ENCODE measurements at places on chromosomes 5 and 9. TPM values are rescaled to one million over a fixed set of nuclear protein-coding genes. Genes with fewer than 3 reads are reported as not detected.

MEGF10 gene
- total RNA-seq = not detected

GRCh38 chr9:128626181-128626580 is 30.5 kb downstream of the DYNC2I2 start:
- DNase-seq = no peak

PDE8B gene
- total RNA-seq = not detected

MLANA gene
- not detected for total RNA-seq

DNA sequence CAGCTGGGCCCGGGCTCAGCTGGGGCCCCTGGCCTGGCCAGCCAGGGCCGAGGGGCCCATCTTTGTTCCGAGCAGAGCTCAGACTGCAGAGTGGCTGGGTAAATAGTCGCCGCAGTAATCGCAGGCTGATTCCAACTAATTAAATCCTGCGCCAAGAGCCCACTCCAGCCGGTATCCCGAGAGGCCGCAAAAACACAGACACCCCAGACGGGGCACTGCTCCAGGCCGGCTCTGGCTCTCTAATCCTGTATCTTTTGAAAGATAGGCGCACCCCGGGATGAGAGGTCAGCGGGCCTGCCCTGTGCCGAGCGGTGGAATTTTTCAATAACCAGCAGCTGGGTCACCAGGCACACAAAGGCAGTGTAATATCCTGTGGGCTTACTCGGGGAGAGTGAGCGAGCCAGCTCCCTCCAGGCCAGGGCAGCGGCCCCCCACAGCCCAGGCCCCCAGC is 57.7 kb downstream of the LMX1B start:
- no peak for DNase-seq

GRCh38 chr5:40983781-40984180 is 74.5 kb downstream of the C7 start:
- no peak for DNase-seq

GRCh38 chr9:131516930-131517329 is 14.1 kb downstream of the UCK1 start:
- no peak for DNase-seq

DNA sequence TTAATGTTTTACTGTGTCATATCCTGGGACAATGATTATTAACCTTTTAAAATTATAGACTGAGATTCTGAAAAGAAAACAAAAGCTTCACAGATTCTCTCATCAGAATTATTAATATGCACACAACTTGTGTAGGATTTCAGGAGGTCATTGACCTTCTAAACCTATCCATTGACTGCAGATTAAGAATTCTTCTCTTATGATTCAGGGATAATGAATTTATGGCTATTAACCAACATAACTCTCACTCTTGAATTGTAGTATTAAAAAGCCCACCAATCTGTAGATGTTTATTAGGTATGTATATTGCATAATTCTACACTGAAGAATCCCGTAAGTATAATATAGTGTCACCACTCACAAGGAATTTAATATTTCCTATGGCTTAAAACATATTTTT is 179.8 kb downstream of the PBX3 start:
- no peak for DNase-seq

IFNK gene
- total RNA-seq = not detected

GRCh38 chr9:82781921-82782392 is 281.0 kb downstream of the RASEF start:
- DNase-seq = no peak

DNA sequence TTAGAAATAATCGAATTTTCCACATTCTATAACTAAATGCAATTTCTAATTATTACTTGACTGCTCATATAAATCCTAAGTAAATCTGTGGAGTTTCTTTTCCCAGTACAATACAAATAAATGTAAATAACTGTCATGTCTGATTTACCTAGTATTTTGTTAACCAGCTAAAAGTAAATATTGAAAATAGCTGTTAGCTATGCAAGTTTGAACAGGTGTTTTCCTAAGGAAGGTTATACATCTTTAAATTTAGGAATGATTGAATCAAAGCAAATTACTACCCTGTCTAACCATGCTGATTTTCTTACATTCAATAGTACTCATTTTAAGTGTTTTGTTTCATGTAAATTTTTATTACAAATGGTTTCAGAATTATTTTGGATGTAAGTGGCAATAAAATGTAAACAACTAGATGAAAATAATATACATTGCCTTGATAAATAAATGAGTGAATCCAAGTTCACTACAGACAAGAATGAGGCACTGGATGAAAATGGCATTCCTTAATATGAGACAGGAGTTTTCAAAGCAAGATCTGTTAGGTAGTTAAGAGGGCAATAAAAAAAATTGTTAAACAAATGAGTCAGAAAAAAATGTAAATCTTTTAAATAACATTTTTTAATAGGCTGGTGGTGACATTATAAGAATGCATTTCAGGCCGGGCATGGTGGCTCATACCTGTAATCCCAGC is 15.8 kb downstream of the MCIDAS start:
- DNase-seq = no peak

PLPP7 gene
- total RNA-seq = not detected

- DNase-seq = no peak
These were observed 188.8 kb downstream of the NTRK2 start for GRCh38 chr9:84858364-84858763.

- DNase-seq = no peak
These were observed 315.2 kb downstream of the ARHGAP26 start for GRCh38 chr5:143085319-143085917.

- DNase-seq = no peak
These were observed 53.0 kb upstream of the NRARP start for GRCh38 chr9:137354845-137355760.

DNA sequence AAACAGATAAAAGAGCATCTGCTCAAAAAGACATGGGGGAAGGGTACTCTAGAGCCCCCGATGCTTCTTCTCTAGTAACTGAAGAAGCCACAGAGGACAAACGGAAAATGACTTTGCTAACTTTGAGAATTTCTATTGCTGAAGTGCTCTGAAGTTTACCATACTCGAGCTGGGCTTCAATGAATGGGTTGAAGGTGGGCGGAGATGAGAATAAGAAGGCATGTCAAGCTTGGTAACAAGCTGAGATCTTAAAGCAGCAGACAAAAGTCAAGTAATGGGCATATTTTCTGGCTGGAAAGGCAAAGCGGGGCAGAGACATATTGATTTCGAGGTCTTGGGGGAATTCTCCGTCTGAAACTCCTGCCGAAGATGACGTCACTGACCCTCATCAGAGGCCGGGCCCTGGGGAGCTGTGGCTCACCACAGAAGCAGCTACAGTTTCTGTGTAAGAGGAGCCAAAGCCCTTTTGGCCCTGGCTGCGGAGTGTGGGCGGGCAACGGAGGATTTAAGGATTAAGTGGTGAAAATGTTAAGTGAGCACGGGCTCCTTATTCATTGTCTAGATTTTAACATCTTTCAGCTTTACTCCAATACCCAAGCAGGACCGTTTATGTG is 115.8 kb upstream of the SLIT3 start:
- no peak for DNase-seq

- DNase-seq = no peak
These were observed 35.2 kb downstream of the SH3TC2 start for GRCh38 chr5:149027636-149028035.

SSNA1 gene
- total RNA-seq = 156 TPM

DNA sequence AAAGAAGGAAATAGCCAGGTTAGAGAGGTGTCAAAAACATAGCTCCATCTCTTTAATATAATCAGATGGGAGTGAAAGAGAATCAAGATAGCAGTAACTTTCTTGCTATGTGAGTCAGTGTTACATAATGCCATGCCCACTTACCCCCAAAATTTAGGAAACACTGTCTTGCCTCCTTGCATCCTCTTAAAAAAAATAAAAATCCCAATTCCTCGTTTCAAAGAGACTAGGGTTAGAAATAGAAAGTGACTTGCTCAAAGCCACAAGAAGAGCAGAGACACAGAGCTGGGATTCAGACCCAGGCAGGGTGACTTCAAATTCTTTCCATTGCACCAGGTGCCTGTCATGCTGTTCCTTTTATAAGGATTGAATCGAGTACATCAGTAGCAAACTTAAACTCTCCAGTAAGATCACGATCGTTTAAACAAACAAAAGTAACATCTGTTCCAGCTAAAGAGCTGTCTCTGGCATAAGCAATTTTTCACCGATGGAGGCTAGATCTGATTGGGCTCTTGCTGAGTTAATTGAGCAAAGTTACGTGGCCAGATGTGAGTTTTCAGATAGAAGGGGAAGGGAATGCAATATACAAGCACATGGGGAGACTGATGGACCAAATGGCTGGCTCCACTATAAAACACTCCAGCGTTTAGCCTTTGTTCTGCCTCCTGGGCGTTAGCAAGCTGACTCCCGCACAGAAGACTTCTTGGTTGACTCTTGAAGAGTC is 176.9 kb downstream of the PALM2AKAP2 start:
- DNase-seq = no peak

DNA sequence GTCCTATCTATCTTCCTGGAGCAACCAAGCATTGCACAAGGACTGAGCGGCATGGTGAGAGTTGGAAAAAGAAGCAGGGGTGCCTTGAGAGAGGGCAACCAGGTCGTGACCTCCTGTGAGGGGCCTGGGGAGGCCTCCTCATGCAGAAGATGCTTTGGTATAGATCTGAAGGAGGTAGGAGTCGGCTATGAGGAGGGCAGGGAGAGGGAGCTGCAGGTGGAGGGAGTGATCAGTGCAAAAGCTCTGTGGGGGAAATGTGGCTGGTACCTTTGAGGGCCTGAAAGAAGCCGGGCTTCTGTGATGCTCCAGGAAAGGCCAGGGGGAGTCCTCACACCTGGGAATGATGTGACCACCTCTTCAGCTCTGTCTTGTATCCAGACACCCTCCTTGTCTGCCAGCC is 3.6 kb upstream of the SLC25A48 start:
- no peak for DNase-seq

DNA sequence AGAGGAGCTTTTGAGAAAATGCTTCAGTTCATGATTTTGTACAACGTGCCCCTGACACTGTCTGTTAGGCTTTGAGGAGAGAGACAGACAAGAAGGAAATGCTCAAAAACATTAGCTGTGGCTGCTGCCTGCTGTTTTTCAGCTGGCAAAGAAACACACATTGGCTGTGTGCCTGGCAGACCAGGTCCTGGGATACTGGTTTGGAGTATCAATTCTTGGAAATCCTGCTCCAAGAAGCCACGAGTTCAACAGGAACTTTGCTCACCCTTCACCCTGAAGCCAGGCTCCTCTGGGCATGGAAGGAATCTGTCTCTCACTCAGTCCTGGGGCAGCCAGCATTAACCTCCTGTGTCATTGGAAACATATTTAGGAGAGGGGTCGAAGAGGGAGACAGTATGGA is 245.5 kb downstream of the AUH start:
- DNase-seq = no peak

GRCh38 chr5:168153263-168153875 is 138.1 kb upstream of the WWC1 start:
- no peak for DNase-seq

IFNA13 gene
- not detected for total RNA-seq

DNA sequence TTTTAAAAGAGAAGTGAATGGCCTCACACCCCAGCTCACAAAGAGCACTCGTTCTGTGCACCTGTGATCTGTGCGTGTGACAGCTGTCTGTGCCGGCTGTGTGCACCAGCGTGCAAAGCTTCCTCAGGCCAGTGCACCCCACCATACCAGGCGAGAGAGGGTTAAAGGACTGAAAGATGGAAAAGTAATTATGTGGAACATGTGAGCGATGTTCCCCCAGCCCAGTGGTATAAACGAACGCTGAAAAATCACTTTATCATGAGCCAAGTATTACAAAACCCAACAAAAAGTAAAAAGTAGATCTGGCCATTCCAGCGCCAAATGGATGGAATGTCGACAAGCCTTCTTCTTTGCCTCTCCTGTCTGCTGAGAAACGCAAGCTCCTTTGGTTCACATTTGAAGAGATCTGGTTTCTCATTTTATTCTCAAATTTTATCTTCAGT is 53.7 kb downstream of the IPPK start:
- DNase-seq = no peak

GRCh38 chr5:1246711-1247431 is 21.7 kb downstream of the SLC6A18 start:
- no peak for DNase-seq

DBH gene
- total RNA-seq = not detected

- no peak for DNase-seq
These were observed at the start of gene STK32A for GRCh38 chr5:147234825-147235635. STK32A (plus strand) TSS chr5:147235026; CDS start chr5:147239635, 4,609 bp downstream.

GRCh38 chr5:102858808-102859207 is 103.7 kb downstream of the PAM start:
- DNase-seq = no peak

DNA sequence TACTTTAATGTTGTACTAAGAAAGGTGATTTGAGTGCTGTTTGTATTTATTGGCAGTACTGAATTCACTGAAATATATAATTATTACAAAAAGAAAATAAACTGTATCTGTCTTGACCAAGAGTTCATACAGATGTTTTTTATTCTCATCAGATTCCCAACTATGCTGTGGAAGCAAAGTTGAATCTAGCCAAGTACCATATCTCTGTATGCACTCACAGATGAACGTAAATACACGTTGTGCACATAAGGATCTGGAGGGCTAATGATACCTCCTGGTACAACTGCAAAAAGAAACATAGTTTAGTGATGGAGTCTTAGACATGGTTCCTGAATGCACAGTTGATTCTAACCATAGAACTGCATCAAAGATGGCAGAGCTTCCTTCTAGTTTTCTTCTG is 169.4 kb downstream of the CD180 start:
- no peak for DNase-seq

GRCh38 chr5:93995126-93995621 is 253.8 kb upstream of the POU5F2 start:
- DNase-seq = no peak

PKN3 gene
- 10.1 TPM for total RNA-seq

DNA sequence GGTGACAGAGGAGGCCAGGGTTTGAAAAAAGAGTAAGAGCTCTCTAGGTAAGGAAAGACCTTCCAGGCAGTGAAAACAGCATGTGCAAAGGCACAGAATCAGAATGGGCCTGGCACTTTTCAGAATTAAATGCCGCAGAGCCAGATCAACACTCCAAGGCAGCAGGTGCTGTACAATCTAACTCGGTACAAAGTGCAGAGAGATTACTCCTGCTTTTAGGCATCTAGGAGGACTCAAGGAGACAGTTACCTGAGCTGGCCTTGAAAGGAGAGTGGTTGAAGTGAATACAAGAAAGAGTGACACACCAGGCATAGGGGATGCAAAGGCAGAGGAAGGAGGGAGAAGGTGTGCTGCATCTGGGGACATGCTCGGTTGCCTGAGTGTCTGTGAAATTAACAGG is 21.5 kb downstream of the HRH2 start:
- DNase-seq = no peak

DNA sequence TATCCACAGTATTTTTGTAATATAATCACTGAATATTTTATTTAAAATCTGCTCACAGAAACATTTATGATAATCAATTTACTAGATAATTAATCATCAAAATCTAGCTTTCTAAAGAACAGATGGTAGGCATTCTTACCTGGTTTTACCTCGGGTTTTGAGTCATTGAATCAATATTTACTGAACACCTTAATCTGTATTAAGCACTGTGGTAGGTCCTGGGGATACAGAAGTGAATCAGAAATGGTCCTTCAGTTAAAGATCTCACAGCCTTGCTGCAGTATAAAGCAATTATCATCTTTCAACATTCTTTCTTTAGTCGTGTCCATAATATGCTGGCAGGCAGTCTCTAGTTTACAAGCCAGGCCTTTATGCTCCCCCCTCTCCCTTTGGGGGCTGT is 2.0 kb upstream of the MEIKIN start:
- no peak for DNase-seq

- DNase-seq = no peak
These were observed 252.2 kb upstream of the PANK3 start for GRCh38 chr5:168831383-168831782.

FREM1 gene
- 0.14 TPM for total RNA-seq

GRCh38 chr5:129460936-129461710 is 1.0 kb downstream of the ADAMTS19 start:
- no peak for DNase-seq
